ENCODE measurements at places on chromosomes 16 and 17.

- no peak for DNase-seq
Observed at GRCh38 chr16:7026639-7027038, 306.0 kb upstream of the RBFOX1 start.

DNA sequence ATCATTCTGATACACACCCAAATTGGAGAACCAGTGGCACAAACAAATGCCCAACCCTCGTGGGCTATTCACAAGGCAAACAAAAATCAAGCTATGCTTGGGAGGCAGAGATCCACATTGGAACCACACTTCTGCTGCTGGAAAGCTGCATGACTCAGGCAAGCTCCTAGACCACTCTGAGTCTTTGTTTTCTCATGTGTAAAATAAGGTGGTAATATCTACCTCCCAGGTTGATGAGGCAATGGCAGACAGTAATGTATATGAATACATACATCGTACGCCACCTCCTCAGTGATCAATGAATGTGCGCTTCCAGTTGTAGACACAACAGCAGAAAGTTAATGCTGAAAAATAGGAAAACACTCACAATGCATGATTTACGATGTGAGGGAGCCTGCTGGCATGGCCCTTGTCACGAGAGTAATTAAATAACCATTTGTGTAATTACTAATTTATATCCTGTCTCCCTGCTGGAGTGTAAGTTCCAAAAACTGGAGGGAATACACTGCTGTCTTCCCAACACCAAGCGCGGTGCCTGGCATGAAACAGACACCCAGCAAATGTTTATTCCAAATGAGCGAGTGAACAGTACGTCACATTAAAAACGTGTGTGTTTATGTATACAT, 69.9 kb upstream of the HSBP1 start:
- DNase-seq, result no peak

DNA sequence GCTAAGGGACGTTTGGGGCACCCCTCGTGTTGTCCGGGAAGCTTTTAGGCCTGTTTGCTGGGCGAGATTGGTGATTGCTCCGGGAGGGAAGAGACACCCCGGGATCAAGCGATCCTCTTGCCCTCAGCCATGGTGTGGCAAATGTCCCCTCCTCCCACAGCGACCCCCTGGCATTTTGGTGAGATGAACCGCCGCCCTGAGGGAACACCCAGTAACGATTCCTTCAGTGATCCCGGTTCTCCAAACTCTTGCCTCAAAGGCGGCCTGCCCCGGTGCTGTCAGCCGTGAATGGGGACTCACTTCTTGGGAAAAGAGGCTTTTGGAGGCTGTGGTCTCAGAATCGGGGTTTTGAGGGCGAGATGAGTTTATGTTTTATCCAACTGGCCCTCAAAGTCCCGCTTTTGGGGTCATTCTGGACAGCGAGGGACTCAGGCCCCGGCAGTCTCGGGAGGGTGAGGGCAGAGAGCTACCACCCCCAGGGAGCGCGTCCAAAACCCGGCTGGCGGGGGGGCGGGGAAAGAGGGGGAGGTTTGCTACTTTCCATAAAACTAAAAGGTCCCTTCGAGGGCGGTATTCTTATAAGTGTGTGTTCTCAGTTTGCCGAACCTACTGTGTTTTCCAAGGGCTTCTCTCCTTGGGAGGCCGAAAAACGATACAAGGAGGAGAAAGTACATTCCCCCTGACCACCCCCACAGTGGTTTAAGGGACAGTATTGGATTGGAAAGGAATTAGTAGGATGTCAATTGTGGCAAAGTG, 232.7 kb downstream of the MRTFB start:
- DNase-seq, result no peak

DNA sequence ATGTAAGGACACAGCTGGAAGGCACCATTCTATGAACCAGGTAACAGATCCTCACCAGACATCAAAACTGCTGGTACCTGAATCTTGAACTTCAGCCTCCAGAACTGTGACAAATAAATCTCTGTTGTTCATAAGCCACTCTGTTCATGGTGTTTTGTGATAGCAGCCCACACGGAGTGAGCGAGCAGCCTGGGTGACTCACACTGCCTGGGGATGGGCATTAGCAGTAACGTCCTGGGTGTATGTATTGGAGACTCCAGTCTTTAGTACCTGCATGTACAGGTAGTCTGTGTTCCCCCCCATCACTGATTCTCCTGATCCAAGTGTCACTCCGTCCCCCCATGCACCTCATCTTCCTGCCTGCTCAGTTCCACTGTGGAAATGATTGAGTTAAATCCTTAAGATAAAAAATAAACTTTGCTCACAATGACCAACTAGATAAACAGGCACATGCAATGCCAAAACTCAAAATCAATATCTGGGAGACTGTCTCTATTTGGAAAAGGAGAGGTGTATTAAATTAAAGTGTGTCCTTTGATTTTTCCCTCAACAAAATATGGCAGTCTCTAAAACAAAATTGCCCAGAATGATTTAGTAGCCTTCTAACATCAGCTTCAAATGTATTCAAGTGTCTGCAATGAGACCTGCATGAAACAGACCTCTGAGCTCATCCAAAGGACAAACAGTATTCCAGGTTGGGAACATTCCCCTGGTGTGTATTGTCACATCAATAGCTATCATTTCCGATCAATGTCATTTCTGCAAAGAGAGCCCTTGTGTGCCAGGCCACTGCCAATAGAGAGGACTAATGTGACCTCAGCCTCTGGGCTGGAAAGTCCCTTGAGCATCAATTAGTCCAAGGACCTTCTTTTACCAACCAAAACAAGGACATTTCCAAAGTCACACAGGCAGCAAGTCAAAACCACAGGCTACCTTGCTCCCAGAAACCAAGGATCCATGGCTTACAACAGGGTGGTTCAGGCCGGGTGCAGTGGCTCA, 12.2 kb upstream of the VAT1L start:
- no peak for DNase-seq

DNA sequence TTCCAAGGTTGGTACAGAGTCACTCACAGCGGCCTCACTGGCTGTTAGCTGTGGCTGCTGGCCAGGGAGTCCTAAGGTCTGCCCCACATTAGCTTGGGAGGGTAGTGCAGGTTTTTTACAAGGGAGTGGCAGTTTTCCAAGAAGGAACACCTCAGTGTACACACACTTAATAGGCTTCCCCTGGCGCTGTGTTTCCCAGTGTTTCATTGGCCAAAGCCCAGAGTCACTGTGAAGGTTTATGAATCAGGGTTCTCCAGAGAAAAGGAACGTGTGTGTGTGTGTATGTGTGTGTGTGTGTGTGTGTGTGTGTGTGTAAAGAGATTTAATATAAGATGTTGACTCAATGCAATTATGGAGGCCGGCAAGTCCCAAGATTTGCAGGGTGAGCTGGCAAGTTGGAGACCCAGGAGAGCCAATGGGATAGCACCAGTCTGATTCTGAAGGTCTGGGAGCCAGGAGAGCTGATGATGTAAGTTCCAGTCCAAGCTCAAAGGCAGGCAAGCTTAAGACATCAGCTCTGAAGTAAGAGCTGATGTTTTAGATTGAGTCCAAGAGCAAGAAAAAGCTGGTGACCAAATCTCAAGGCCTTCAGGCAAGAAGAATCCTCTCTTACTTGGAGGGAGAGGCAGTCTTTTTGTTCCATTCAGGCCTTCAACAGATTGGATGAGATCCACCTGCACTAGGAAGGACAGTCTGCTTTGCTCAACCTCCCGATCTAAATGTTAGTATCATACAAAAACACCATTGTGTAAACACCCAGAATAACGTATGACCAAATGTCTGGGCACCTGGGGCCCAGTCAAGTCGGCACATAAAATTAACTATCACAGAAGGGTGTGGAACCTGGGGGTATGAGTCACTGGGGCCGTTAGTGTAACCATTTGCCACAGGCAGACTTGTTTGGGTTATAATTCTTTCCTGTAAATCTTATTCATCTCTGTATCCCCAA, 206.8 kb downstream of the PRKCA start:
- peak; percentile 43 for DNase-seq

GRCh38 chr17:68579194-68579927, 21.8 kb downstream of the FAM20A start:
- no peak for DNase-seq

- DNase-seq, result no peak
Observed at GRCh38 chr16:12516621-12517309, 286.9 kb downstream of the CPPED1 start.

GRCh38 chr16:79168321-79168720, 432.2 kb downstream of the MAF start:
- no peak for DNase-seq

- DNase-seq, result no peak
Observed at GRCh38 chr17:78448356-78448993, 70.0 kb downstream of the PGS1 start.
